ENCODE measurements at places on chromosomes 3 and 15.
A peak's percentile ranks its signal among the peaks of the same experiment; 100 is the strongest.

- H3K4me3 ChIP-seq: no peak overlapping the region
- H3K27me3 ChIP-seq: no peaks in the 10 kb centered on the region
- peak; percentile 47 for DNase-seq
- H3K36me3 ChIP-seq: no peaks in the 10 kb centered on the region
- H3K4me1 ChIP-seq: no peaks in the 10 kb centered on the region
- H3K27ac ChIP-seq: peak overlapping the region; percentile 14
Measured at GRCh38 chr3:72523429-72524151, 324.7 kb downstream of the SHQ1 start.

GRCh38 chr15:38406436-38406835 lies 47.5 kb upstream of the FAM98B start:
- no peaks in the 10 kb centered on the region for H3K4me1 ChIP-seq
- no peak overlapping the region for H3K27ac ChIP-seq
- no peaks in the 10 kb centered on the region for H3K36me3 ChIP-seq
- no peaks in the 10 kb centered on the region for H3K27me3 ChIP-seq

DNA sequence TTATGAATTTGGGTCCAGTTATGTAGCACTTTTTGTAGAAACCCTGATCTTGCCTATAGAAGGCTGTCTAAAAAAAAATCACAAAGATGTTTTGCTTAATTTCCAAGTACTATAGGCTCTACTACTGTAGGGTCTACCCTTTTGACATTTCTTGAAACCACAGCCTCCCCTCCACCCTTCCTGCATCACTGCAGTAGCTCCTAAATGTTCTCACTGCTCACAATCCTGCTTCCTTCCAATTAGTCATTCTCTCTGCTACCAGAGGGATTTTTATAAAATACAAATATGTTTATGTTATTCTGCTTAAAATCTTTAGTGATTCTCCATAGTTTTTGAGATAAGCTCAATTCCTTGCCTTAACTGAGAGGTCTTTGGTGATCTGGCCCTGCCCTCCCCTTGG lies 114.0 kb downstream of the CYP19A1 start:
- H3K4me1 ChIP-seq: no peaks in the 10 kb centered on the region
- no peak overlapping the region for H3K4me3 ChIP-seq
- peaks cover 2% of the 10 kb centered on the region for H3K27me3 ChIP-seq
- H3K27ac ChIP-seq: peak overlapping the region; percentile 29
- no peak for DNase-seq

GRCh38 chr3:80232760-80233159 lies 465.0 kb upstream of the ROBO1 start:
- DNase-seq: no peak
- H3K27ac ChIP-seq: no peak overlapping the region
- no peaks in the 10 kb centered on the region for H3K36me3 ChIP-seq
- H3K4me3 ChIP-seq: no peak overlapping the region
- no peaks in the 10 kb centered on the region for H3K27me3 ChIP-seq

DNA sequence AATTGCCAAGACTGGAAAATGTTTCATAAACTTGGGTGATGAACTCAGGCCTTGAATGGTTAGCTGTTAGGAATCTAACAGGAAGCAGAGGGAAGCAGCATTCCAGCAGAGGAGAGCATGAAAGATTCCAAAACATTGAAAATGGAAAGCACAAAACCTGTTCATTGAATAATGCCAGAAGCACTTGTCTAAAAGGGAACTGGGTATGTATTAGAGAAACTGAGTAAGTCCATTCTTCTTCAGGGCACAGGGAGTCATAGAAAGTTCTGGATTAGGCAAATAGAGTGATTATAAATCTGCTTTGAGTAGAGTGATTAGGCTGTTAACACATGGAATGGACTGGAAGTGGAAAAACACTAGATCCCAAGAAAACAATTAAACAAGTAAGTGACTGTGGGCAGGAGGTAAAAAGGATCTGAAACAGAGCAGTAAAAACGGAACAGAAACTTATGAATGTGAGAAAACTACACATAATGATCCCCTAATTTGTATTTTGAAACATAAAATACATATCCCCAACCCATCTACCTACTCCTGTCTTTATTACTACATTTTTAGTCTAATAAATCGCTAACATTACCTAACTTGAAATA lies 343.4 kb downstream of the TBC1D5 start:
- H3K36me3 ChIP-seq: peaks cover 7% of the 10 kb centered on the region
- no peaks in the 10 kb centered on the region for H3K4me1 ChIP-seq
- no peaks in the 10 kb centered on the region for H3K27me3 ChIP-seq

DNA sequence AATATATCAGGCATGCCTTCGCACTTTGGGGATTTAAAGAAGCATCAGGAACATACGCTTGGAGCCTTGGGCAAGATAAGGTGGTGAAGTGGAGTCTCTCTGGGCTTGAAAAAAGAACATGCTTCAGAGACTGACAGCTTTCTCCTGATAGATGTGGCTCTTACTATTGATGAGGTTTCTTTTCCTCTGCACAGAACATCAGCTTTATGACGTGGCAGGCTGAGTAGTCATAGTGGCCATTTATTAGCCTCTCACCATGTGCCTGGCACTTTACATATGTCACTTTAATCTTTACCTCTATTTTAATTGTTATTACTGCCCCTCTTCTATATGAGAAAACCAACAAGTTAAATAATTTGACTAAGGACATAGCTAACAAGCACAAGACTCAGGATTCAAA lies 19.0 kb upstream of the LRRC58 start:
- no peaks in the 10 kb centered on the region for H3K36me3 ChIP-seq
- no peak overlapping the region for H3K27ac ChIP-seq
- no peak overlapping the region for H3K4me3 ChIP-seq
- H3K27me3 ChIP-seq: no peaks in the 10 kb centered on the region

GRCh38 chr15:92595506-92596381 lies 59.8 kb downstream of the FAM174B start:
- no peaks in the 10 kb centered on the region for H3K4me1 ChIP-seq
- no peaks in the 10 kb centered on the region for H3K27me3 ChIP-seq
- DNase-seq: no peak

GRCh38 chr3:42438193-42438592 lies 27.8 kb upstream of the LYZL4 start:
- no peaks in the 10 kb centered on the region for H3K36me3 ChIP-seq
- H3K4me1 ChIP-seq: no peaks in the 10 kb centered on the region
- no peak overlapping the region for H3K4me3 ChIP-seq
- no peak for DNase-seq
- peaks cover 4% of the 10 kb centered on the region for H3K27me3 ChIP-seq

DNA sequence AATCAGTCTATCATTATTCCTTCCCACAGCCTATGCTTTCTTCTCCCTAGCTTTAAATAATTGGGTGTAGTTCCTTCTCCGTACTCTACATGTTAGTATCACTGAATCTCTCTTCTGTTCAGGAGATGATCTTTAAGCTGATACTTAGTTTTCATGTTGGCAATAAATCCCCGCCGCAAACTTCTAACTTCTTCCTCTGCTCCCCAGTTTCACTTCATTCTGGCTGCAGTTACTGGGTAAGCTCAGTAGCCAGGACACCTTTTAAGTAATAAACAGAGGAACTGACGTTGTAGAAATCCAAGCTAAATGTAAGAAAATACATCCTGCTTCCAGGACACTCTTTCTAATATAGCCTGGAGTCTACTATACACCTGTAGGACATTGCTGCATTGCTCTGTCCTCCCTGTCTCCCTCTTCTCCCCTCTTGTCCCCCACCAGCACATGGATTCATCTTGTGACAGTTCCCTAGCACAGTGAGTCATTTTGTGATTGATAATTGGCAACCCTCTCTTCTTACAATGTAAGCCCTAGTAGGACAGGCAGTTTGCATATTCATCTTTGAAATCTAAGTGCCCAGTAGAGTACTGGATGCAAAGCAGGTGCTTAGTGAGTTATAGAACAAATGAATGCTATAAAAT lies 598.2 kb downstream of the UNC13C start:
- H3K27me3 ChIP-seq: no peaks in the 10 kb centered on the region
- H3K36me3 ChIP-seq: no peaks in the 10 kb centered on the region
- H3K4me1 ChIP-seq: no peaks in the 10 kb centered on the region
- H3K4me3 ChIP-seq: no peak overlapping the region
- no peak overlapping the region for H3K27ac ChIP-seq

GRCh38 chr15:59360896-59361295 lies 11.8 kb downstream of the MYO1E start:
- H3K36me3 ChIP-seq: peaks cover 6% of the 10 kb centered on the region
- H3K27me3 ChIP-seq: no peaks in the 10 kb centered on the region
- no peaks in the 10 kb centered on the region for H3K4me1 ChIP-seq

DNA sequence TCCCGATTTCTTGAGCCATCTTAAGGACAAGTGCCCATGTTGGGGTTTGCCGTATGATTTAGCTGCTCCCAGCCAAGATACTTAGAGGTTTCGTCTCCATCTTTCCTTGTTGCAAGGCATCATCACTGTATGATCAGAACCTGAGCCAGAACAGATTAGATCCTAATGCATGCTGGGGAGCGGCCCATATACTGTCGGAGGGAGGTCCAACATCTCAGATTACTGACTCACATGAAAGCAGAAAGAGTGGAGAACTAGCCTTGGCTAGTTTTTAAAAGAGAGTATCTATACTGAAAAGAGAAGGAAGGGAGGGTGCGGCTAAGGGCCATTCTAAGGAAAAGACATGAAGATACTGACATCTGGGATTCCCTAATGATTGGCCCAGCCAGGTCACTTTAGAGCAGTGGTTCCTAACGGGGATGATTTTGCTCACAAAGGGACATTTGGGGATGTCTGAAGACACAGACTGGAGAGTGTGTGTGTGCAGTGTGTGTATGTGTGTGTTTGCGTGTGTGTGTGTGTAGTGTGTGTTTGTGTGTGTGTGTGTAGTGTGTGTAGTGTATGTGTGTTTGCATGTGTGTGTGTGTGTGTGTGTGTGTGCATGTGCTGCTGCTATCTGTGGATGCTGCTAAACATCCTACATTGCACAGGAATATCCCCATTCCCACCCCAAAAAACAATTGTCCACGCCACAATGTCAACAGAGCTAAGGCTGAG lies 12.3 kb upstream of the LYSMD4 start:
- peaks cover 7% of the 10 kb centered on the region for H3K4me1 ChIP-seq
- DNase-seq: no peak
- H3K4me3 ChIP-seq: no peak overlapping the region
- H3K27me3 ChIP-seq: no peaks in the 10 kb centered on the region
- no peak overlapping the region for H3K27ac ChIP-seq

DNA sequence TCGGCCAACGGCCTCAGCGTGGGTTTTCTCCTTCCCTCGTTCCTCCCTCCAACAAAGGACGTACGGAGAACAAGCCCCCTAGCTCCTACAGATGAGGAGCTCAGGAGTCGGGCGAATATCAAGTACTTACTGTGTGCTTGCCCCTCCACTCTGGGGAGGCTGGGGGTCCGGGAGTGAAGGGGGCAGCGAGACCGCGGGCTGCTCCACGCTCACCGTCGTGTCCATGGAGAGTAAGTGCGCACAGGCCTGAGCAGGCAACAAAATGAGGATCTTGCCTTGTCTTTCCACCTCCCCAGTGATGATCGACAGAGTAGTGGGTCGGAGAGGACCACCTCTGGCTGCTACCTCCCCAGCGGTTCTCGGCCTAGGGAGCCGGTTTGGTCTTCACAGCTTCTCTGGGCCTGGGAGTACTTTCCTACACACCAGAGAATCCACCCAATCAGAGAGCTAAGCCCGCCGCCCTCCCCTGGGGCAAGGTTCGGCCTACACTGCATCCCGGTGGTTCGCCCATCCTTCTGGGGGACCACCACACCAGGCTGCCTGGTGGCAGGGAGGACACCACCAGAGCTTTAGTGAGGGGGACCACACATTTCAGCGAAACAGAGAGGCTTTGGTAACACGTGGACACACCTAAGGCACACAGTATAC lies 603 bp upstream of the TRANK1 start:
- no peaks in the 10 kb centered on the region for H3K36me3 ChIP-seq
- H3K27me3 ChIP-seq: peaks cover 21% of the 10 kb centered on the region
- H3K27ac ChIP-seq: no peak overlapping the region
- H3K4me3 ChIP-seq: no peak overlapping the region

- no peak for DNase-seq
- no peak overlapping the region for H3K4me3 ChIP-seq
- no peaks in the 10 kb centered on the region for H3K4me1 ChIP-seq
- peaks cover 15% of the 10 kb centered on the region for H3K36me3 ChIP-seq
- H3K27me3 ChIP-seq: no peaks in the 10 kb centered on the region
Measured at GRCh38 chr3:43733459-43734384, 43.0 kb downstream of the ABHD5 start.

- no peak for DNase-seq
- H3K4me3 ChIP-seq: no peak overlapping the region
- no peak overlapping the region for H3K27ac ChIP-seq
- H3K27me3 ChIP-seq: no peaks in the 10 kb centered on the region
Measured at GRCh38 chr15:66827698-66828055, 125.6 kb downstream of the SMAD6 start.

GRCh38 chr15:73284090-73284716 lies 84.6 kb downstream of the HCN4 start:
- H3K27ac ChIP-seq: no peak overlapping the region
- no peaks in the 10 kb centered on the region for H3K27me3 ChIP-seq
- no peak for DNase-seq
- no peak overlapping the region for H3K4me3 ChIP-seq
- no peaks in the 10 kb centered on the region for H3K4me1 ChIP-seq

- no peaks in the 10 kb centered on the region for H3K27me3 ChIP-seq
- H3K36me3 ChIP-seq: no peaks in the 10 kb centered on the region
- H3K27ac ChIP-seq: no peak overlapping the region
- no peaks in the 10 kb centered on the region for H3K4me1 ChIP-seq
Measured at GRCh38 chr3:160981217-160981938, 123.8 kb downstream of the B3GALNT1 start.

DNA sequence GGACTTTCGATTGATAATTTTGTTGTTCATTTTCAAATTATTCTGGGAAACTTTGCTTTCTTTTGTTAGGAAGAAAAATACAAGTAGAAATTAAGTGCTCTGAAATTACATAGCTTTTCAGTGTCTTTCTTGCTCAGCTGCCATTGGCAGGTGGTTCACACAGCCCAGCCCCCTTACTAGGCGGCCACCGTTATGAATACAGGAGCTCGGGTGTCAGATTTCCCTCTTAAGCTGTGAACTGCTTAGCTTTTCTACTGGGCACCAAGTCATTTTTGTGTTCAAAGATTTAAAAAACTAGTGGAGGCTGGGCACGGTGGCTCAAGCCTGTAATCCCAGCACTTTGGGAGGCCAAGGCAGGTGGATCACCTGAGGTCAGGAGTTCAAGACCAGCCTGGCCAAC lies 55.2 kb downstream of the HMG20A start:
- no peak for DNase-seq
- H3K27ac ChIP-seq: no peak overlapping the region
- H3K4me3 ChIP-seq: no peak overlapping the region

DNA sequence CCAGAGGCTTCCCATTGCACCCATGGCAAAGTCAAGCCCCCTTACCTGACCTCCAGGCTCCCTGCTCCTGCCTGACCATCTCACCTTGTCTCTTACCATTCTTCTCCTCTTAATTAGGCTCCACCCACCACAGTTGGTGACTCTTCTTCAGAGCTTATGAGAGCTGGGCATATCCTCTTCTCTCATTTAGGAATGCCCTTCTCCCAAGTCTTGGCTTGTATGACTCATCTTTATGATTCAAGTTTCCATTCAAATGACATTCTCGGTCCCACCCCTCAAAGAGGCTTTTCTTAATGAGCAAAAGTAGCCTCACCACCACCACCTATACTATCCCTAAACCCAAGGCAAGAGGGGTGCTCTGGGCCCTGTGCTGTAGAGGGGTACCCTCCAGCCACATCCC lies 55.3 kb upstream of the NUDT16 start:
- H3K27ac ChIP-seq: no peak overlapping the region
- no peaks in the 10 kb centered on the region for H3K36me3 ChIP-seq
- H3K4me3 ChIP-seq: no peak overlapping the region
- H3K27me3 ChIP-seq: no peaks in the 10 kb centered on the region
- no peak for DNase-seq

GRCh38 chr15:96247621-96248305 lies 82.7 kb upstream of the NR2F2 start:
- no peak for DNase-seq
- no peaks in the 10 kb centered on the region for H3K4me1 ChIP-seq
- H3K27ac ChIP-seq: no peak overlapping the region
- no peaks in the 10 kb centered on the region for H3K36me3 ChIP-seq
- H3K27me3 ChIP-seq: no peaks in the 10 kb centered on the region
